ENCODE measurements at places on chromosomes 11 and 22.

DNA sequence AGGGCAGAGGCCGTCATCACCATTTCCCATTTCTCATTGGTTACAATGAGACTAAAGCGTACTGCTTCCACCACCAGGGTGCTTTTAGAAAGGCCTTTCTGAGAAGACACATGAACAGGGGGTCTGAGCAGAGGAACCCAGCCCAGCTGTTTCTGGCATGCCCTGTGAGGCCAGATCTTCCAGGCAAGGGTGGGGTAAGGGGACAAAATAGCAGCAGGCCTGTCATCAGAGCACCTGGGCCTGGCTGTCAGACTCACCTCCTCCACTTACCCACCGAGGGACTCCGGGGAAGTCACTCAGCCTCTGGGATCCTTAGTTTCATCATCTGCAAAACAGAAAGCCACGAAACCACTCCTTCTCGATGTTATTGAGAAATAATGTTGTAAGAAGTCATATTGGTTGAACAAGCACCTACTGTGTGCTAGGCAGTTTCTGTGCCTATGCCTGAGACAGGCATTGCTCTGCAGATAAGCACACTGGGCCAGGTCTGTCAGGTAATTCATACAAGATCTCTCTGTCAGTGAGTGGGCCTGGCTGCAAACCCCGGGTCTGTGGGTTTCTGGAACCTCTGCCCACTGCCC, 8.8 kb upstream of the WNT11 start:
- DNase-seq, result no peak

GRCh38 chr11:92738276-92738675, 231.2 kb upstream of the MTNR1B start:
- no peak for DNase-seq

- peak; percentile 34 for DNase-seq
These were observed 191.0 kb downstream of the NAV2 start for GRCh38 chr11:19903620-19904069.

- no peak for DNase-seq
These were observed 19.2 kb upstream of the OR51L1 start for GRCh38 chr11:4975436-4975835.

GRCh38 chr11:87022738-87023137, 15.0 kb upstream of the TMEM135 start:
- DNase-seq, result no peak

- DNase-seq, result no peak
These were observed 7.2 kb upstream of the IL10RA start for GRCh38 chr11:117978991-117979390.

DNA sequence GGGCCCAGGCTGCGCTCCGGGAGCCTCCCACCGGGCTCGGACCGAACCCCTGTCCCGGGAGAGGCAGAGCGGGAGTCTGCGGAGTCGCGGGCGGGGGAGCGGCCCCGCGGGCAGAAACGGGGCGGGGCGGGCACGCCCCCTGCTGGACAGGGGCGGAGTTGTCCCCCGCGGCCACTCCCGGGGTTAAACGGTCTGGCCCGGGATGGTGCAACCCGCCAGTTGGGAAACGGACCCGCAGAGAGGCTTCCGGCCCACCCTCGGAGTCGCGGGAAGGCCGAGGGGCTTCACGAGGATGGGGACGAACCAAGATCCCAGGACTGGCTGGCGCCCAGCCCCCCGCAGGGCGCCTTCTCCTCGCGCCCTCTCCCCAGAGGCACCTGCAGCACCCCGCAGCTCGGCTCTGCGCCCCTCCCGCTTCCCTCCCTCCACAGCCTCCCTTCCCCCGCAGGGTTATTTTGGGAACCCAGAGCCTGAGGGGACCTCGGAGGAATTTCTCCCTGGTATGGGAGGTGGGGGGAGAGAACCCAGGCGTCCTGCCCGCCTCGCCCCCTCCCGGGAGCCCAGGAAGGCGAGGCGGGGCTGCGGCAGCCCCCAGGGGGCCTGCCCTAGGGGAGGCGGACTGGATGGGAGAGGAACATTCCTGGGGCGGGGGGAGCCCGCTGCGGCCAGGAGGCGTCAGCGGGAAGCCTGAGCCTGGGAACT, 902 bp downstream of the RASGRP2 start:
- DNase-seq, result peak; percentile 78

- DNase-seq, result no peak
These were observed 55.3 kb downstream of the ETS1 start for GRCh38 chr11:128532016-128532571.

- DNase-seq, result no peak
These were observed 19.9 kb downstream of the TSKU start for GRCh38 chr11:76803023-76803422.

GRCh38 chr11:103881584-103881983, 154.9 kb upstream of the DDI1 start:
- DNase-seq, result no peak

DNA sequence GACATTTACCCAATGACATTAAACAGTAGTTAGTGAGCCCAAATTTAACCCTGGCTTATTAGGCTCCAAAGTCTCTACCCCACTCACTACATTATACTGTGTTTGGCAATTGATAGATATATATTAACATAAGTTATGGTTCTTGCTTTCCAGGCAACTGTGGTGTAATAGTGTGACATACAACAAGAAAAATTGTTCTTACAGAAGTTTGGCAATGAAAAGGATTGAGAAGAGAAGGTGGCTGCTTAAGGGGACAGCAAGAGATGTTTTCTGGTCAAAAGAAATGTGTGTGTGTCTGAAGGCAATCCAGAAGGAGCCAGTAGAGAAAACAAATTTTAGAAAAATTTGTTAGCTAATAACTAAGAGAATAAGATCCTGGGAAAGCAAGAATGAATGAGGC, 132.4 kb downstream of the SWAP70 start:
- DNase-seq, result no peak

DNA sequence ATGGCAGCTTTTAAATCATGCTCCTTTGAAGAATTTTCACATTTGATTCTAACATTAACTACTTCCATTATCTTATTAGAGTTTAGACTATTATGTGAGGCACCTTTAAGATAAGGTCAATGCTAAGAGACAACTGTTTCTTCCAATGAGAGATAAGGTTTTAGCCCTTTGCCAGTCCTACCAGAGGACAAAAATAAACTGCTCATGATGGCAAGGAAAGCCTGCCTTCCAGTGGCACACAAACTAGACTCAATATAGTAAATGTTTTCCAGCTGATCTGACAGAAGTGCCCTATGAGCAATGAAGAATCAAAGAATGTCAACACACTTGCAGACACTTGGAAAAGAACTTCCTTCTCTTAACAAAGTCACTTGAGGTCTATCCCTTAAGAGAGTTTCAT, 1152.4 kb upstream of the CCDC90B start:
- no peak for DNase-seq

- no peak for DNase-seq
These were observed 67.8 kb downstream of the RBFOX2 start for GRCh38 chr22:35960854-35961253.

DNA sequence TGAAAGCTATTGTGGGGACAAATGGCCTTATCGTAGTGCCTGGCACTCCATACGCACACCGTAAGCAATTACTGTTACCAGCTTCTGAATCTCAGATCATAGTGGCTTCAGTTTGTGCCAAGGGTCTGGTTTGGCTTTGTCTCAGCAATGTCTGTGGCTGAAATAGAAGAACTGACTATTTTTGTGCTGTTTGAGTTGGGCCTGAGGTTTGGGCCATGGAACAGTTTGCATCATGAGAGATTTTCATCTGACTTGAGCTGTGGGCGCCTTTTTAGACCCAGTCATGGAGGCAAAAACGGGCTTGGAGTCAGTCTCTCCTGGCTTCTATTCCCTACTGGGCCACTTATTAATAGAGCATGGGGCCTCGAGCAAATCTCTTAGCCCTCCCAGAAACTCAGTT, 121.1 kb upstream of the CRYBB3 start:
- no peak for DNase-seq

GRCh38 chr22:44089717-44090570, 65.8 kb downstream of the PARVB start:
- no peak for DNase-seq

GRCh38 chr11:113242767-113243397, 71.5 kb upstream of the TTC12 start:
- DNase-seq, result no peak

DNA sequence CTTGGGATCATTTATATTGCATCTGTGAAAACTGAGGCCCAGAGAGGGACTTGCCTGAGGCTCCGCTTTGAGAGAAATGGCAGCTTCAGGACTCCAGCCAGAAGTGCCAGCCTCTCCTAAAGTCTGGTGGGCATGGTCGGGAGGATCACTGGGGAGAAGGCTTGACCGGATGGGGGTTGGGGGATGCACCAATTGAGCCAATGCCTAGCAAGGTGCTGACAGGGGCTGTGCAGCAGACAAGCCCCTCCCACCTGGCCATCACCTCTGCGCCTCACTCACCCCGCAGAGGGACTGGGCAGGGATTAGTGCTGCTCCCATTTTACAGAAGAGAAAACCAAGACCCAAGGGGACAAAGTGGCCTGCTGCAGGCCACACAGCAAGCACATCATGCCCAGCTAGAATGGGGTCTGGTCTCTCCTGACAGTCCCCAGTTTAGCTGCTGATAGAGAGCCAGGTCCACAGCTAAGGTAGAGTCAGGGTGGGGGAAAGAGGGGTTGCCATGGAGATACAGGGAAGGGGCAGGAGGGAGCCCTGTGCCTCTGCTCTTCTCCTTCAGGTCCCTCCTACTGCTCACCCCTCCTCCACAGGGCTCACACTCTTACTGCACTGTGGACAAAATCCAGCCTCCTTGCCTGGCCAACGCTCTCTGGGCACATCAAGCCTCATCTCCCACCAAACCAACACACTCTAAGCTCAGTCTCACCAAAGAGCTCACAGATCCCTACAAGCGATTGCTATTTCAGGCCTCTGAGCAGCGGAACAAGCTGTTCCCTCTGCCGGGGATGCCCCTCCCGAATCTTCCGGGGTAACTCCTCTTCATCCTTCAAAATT, 29.5 kb downstream of the TEF start:
- no peak for DNase-seq

DNA sequence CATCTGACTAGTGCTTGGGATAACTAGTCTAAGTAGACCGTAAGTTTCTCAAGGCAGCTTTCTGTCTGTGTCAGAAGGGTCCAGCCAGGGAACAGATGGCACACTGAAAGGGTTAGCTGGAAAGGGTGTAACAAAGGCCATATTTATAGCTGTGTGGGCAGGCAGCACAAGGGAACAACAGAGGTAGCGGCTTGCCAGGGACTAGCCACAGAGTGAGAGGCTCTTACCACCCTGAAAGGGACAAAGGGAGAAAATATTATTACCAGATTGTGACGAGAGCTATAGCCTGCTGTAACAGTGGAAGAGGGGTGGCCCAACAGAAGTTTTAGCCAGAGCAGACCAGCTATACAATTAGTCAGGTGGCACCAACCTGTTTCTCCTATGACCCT, 129.4 kb downstream of the CCDC34 start:
- no peak for DNase-seq

DNA sequence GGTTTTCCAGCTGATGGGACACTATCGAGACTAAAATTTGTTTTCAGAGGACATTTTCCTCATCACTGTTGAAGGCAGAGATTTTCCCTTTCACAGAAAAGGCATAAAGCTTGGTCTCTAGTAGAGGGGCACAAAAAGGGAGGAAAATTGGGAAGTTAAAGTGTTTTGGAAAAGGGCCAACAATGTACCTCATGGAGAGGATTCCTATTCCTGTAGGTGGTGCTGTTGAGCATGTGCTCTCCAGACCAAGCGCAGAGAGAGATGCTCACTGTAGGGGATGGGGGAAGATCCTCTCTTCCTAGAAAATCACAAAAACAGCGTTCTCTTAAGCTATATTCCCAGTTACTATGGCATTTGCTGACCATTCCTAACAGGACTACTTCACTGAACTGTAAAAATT, 44.9 kb downstream of the OR4C46 start:
- DNase-seq, result no peak

DNA sequence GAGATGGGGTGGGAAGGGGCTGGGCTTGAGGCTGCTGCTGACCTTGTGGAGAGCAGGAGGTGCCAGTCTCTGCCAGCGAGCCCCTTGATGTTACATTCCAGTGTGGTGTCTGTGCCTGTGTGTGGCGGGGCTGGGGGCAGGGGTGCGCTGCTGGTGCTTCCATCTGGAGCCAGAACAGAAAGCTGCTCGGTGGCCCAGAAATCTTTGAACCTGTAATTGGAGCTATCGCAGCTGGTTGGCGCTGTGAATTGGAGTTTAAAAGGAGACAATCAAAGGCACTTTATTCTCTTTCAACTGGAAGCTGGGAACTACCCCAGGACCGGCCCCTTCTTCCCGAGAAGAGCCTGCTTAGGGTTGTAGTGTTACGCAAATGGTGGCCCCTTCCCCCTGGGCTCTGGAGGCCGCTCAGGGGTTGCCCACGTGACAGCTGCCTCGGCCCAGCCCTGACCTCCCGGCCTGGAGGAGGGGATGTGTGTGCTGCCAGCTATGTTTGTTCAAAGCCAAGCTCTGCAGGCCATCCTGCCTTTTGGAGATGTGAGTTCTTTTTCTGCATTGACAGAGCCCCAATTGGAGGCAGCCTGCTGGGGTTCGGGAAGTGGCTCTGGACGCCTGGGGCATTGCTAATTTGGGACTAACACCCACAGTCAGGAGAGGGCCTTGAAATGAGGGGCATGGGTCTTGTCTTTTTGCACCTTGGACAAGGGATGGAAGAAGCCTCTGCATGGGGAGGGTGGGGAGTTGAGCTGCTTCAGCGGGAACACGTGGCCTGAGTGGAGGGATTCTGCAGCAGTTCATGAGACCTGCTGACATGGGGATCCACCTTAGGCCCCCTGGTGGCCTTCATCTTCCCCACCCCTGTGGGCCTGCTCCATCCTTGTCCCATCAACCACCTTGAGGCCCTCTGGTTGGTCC, 14.0 kb upstream of the ARSA start:
- DNase-seq, result no peak

DNA sequence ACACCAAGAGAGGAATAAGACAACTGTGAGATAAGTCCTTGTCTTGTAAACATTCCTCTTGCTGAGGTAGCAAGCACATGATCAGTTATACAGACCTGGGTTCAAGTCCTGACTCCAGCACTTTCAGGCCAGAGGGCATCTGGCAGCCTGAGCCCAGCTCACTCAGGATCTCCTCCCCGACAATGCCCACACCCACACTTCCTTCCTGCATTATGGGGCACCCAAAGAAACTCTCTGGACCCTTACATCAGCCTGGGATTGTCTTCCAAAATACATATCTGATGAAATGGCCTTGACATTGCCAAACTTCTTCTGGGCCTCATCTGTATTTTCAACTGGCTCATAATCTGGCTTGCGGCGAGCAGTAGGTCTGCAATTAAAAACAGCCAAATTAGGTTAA, 48.6 kb downstream of the ARFGAP3 start:
- DNase-seq, result no peak

- DNase-seq, result no peak
These were observed 230.1 kb downstream of the MIAT start for GRCh38 chr22:26887456-26887855.

DNA sequence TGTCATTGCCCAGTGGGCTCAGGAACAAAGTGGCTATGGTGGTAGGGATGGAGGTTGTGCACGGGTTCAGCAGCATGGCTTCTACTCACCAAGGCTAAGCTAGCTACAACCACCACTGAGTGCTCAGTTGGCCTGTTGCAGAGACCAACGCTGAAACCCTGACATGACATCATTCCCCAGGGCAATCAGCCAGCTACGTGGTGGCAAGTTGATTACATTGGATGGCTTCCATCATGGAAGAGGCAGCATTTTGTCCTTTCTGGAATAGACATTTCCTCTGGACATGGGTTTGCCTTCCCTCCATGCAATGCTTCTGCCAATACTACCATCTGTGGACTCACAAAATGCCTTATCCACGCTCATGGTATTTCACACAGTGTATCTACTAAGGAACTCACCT, 634.3 kb downstream of the OPCML start:
- no peak for DNase-seq
